ENCODE measurements at places on chromosomes 2 and 18. TPM values are rescaled to one million over a fixed set of nuclear protein-coding genes. Genes with fewer than 3 reads are reported as not detected.

DNA sequence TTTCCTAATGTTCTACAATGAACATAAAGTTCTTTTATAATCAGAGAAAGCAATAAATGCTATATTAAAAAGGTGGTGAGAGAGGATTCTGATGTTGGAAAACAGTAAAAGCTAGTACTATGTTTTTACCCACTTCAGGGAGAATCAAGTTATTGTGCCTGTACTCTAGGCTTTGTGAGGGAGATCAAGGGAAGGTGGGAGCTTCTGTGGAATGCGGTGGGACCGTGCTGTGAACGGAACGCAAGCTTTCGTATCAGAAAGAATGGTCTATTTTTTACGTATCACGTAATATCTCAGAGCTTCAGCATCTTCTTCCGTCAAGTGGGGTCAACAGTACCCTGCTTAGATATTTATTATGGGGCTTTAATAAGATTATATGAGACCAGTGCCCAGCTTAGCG lies 193.2 kb downstream of the CLIP4 start:
- H3K4me3 ChIP-seq, result no peak overlapping the region
- DNase-seq, result no peak
- H3K27me3 ChIP-seq, result no peaks in the 10 kb centered on the region
- no peaks in the 10 kb centered on the region for H3K4me1 ChIP-seq
- no peaks in the 10 kb centered on the region for H3K36me3 ChIP-seq

DNA sequence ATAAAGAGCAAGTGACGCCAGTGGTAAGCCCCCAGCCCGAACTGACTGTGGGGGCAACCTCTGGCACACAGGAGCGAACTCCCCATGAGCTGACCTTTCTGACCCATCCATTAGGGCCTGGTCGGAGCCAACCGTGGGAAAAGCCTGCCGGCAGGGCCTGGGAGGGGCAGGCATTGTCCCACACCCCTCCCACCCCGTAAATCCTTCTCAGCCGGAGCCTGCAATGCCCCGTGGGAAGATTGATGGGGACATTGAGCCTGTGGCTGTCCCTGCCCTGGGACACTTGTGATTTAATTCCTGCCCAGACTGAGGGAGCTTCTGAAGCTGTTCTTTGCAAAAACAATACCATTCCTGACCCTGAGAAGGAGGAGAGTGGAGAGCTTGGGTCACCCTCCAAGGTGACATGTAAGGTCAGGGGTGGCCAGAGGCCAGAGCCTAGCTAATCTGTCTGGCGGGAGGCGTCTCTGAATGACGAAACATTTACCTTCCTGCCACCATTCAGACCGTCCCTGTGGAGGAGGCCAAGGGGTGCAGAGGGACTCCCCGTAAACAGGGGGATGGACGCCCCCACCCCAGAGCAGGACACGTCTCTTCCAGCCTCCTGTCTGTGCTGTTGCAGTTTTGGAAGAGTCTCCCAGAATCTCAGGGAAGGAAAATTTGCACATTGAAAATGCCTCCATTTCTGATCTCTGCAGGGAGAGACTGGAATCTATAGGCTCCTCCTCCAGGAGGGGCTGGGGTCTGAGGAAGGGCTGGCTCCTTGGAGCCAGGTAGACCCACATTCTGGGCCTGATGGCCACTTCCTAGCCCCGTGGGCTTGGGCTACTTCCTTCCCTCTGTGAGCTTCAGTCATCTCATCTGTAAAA lies 51.2 kb upstream of the HS6ST1 start:
- peak; percentile 44 for DNase-seq
- no peaks in the 10 kb centered on the region for H3K27me3 ChIP-seq
- peaks cover 28% of the 10 kb centered on the region for H3K4me1 ChIP-seq
- H3K4me3 ChIP-seq, result no peak overlapping the region
- H3K36me3 ChIP-seq, result no peaks in the 10 kb centered on the region

DNA sequence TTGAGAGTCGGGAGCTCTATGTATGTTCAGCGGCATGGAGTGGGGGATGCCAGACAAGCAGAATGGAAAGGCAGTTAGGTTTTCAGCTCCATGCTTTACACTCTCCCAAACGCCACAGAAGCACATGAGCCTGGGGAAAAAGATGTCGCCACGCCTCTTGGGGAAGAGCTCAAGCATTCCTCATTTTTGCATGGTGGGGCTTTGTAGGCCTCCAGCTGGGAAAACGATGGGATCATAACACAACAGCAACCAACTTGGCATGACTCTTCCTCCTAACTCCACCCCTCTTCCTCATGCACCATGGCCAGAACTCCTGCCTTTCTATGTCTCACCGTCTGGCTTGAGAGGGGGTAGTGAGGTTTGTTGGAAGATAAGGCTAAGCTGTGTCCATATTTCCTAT lies 102.6 kb downstream of the PAX3 start:
- H3K27me3 ChIP-seq, result no peaks in the 10 kb centered on the region
- no peak for DNase-seq
- no peak overlapping the region for H3K4me3 ChIP-seq
- no peak overlapping the region for H3K27ac ChIP-seq
- H3K36me3 ChIP-seq, result no peaks in the 10 kb centered on the region

The PREB gene
- 42.1 TPM for total RNA-seq

The FAM237A gene
- not detected for total RNA-seq

The AGXT gene
- total RNA-seq, result not detected

- no peak overlapping the region for H3K27ac ChIP-seq
- H3K4me3 ChIP-seq, result no peak overlapping the region
- H3K4me1 ChIP-seq, result no peaks in the 10 kb centered on the region
- H3K27me3 ChIP-seq, result no peaks in the 10 kb centered on the region
Observed at GRCh38 chr2:228705318-228705717, 523.8 kb upstream of the SPHKAP start.

The C2orf72 gene
- total RNA-seq, result 1.5 TPM

GRCh38 chr2:44061876-44062275 lies 66.1 kb upstream of the LRPPRC start:
- H3K36me3 ChIP-seq, result no peaks in the 10 kb centered on the region
- no peak for DNase-seq
- no peaks in the 10 kb centered on the region for H3K27me3 ChIP-seq
- no peaks in the 10 kb centered on the region for H3K4me1 ChIP-seq

The FBXO41 gene
- 2.1 TPM for total RNA-seq

GRCh38 chr2:164495491-164496223 lies 125.6 kb downstream of the GRB14 start:
- no peak for DNase-seq
- H3K27ac ChIP-seq, result no peak overlapping the region
- no peaks in the 10 kb centered on the region for H3K27me3 ChIP-seq
- H3K4me3 ChIP-seq, result no peak overlapping the region
- no peaks in the 10 kb centered on the region for H3K36me3 ChIP-seq

DNA sequence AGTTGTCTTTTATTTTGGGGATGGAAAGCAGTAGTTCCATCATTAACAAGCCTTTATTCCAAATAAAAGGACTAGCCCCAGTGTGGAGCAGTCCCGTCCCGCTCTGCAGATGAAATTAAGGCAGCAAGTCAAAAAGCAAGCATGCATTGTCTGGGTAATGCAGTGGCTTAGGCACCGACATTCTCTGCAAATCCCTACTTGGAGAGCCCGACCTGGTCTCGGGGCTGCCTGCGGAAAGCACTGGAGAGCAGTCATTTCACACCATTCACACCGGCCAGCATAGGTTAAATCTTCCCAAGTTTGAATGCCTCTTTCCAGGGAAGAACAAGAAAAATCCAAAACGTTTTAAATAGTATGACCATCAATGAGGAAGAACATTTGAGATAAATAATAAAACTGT lies 24.4 kb upstream of the RAB12 start:
- peaks cover 5% of the 10 kb centered on the region for H3K27me3 ChIP-seq
- H3K4me1 ChIP-seq, result no peaks in the 10 kb centered on the region
- no peak for DNase-seq
- no peak overlapping the region for H3K4me3 ChIP-seq

- DNase-seq, result no peak
- H3K36me3 ChIP-seq, result no peaks in the 10 kb centered on the region
- no peaks in the 10 kb centered on the region for H3K27me3 ChIP-seq
- no peak overlapping the region for H3K27ac ChIP-seq
Observed at GRCh38 chr18:35484034-35484433, 13.7 kb downstream of the INO80C start.

The LRRFIP1 gene
- 178 TPM for total RNA-seq

DNA sequence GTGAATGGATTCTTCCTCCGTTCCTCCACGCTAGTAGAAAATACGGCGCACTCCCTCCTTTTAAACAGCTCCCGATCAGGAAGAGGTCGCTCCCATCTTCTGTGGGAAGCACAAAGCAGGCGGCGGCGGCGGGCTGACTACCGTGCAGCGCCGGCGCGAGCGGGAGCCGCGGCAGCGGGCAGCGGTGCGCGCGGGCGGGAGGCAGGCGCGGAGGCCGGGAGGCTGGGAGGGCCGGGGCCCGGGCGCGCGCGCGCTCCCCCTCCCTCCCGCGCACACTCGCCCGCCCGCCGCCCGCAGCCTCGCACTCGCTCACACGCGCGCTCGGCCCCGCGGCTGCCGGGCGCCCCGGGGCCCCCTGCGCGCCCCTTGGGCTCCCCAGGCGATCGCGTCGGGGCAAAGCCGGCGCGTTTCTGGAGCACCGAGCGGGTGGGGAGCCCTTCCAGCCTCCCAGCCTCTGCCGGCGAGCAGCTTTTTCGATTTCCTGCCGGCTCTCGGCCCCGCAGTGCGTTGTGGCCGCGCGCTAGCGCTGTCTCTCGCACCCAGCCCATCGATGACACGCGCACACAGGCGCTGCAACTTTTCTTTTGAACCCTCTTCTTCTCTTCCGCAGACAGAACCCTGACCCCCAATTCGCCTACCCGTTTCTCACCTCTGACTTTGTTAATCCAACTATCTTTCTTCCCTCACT lies at the start of gene SLC8A1:
Gene SLC8A1, minus strand, starts transcription at position 173 of the 688 bp plus-strand sequence.
- H3K36me3 ChIP-seq, result no peaks in the 10 kb centered on the region
- peak within 1 kb of the TSS; percentile 63 for H3K4me3 ChIP-seq
- peak; percentile 75 for DNase-seq
- peaks cover 13% of the 10 kb centered on the region for H3K4me1 ChIP-seq
- peak within 1 kb of the TSS; percentile 65 for H3K27ac ChIP-seq

The SCG2 gene
- 0.61 TPM for total RNA-seq

- H3K4me1 ChIP-seq, result no peaks in the 10 kb centered on the region
- H3K4me3 ChIP-seq, result no peak overlapping the region
- H3K36me3 ChIP-seq, result no peaks in the 10 kb centered on the region
- no peaks in the 10 kb centered on the region for H3K27me3 ChIP-seq
- H3K27ac ChIP-seq, result no peak overlapping the region
Observed at GRCh38 chr2:225027061-225027762, 15.1 kb downstream of the DOCK10 start.

DNA sequence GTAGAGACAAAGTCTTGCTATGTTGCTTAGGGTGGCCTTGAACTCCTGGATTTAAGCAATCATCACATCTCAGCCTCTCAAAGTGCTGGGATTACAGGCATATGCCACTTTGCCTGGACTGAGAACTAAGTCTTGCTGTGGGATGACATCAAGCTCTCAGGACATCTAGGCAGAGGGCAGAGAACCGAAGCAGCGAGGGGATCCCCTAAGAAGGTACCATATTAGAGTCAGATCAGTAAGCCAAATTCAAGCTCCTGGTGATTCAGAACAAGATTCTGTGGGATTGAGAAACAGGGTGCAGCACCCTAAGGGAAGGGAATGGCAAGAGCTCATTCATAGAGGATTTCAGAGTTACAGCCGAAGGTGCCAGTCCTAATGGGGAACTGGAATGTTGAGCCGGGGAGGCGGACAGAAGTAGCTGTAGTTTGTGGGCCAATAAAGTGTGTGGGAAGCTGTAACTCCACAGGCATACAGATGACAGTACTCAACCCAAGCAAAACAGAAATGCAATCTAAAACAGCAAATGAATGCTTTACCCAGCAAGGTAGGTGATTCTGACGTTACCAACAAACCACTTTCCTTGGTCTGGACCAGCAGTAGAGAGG lies 30.9 kb downstream of the EPHA4 start:
- no peaks in the 10 kb centered on the region for H3K27me3 ChIP-seq
- H3K36me3 ChIP-seq, result no peaks in the 10 kb centered on the region
- no peaks in the 10 kb centered on the region for H3K4me1 ChIP-seq
- DNase-seq, result no peak
- no peak overlapping the region for H3K27ac ChIP-seq

DNA sequence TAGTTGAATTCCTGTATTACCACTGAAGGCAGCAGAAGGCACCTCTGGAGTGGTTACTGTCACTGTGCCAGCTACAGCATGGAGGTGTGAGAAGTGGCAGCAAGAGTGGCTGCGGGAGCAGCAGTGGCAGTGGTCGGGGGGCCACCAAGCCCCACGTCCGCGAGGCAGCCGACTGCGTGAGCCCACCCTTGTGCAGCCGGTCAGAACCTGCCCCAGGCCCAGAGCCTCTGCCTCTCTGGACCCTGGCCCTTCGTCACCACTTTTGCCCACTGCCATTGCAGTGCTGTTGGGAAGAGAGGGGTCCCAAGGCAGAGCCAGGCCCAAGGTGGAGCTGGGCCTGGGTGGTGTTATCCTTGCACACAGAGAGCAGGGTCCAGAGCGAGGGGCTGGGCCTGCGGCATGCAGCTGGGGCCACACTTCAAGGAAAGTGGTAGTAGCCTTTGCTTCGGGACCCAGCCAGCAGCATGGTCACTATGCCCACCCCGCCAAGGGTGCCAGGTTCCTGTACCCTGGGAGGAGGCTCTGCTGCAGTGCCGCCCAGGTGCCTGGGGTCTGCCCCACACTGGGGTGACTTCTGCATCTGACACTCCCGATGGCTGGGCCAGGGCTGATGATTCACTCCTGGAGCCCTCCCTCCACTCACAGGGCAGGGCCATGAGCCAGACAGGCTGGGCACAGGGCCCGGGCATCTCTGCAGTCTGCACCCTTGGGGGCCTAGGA lies 450.1 kb upstream of the LRATD1 start:
- DNase-seq, result peak; percentile 52
- H3K4me3 ChIP-seq, result no peak overlapping the region
- no peak overlapping the region for H3K27ac ChIP-seq
- H3K27me3 ChIP-seq, result no peaks in the 10 kb centered on the region
- no peaks in the 10 kb centered on the region for H3K4me1 ChIP-seq

DNA sequence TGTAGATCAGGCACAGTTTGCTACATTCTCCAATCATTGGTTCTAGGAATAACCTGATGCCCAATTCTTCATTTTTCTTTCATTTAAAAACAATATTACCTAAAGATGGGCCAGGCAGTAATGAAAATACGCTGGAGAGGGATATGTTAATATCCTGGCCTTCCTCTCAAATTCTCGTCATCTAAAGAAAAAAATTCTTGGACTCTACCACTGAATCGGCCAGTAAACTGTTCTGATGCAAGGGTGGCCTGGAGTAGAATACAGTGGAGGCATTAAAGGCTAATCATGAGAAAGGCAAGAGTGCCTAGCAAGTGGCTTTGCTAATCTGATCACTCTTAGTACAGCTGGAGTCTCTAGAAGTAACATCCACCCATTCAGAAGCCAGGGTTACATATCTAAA lies 157.7 kb downstream of the ANTXR1 start:
- no peak overlapping the region for H3K27ac ChIP-seq
- DNase-seq, result no peak
- H3K4me3 ChIP-seq, result no peak overlapping the region
- H3K4me1 ChIP-seq, result peaks cover under 1% of the 10 kb centered on the region
- H3K27me3 ChIP-seq, result no peaks in the 10 kb centered on the region

Measured in upper lobe of right lung (tissue), 1 donor.